ENCODE measurements at places on chromosomes 11 and 22.
A peak's percentile ranks its signal among the peaks of the same experiment; 100 is the strongest.

- no peak for DNase-seq
These were observed 35.7 kb upstream of the NNMT start for GRCh38 chr11:114260483-114260882.

DNA sequence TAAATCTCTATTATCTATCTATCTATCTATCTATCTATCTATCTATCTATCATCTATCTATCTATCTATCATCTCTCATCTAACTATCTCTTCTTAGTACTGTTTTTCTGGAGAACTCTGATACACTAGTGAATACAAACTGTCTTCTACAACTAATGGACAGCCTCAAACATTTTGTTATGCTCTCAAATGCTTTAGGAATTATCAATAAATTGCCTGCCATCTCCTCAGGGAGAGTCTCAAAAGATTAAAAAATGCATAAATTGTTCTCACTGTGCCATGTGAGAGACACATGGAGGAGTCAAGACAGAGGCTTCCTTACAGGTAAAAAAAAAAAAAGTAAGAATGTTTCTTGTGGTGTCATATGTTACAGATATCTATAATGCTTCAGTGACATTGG lies at the start of gene OR8K3:
OR8K3 (plus strand) TSS at position 301 of the 400 bp plus-strand sequence. CDS start 3,163 bp downstream, outside the sequence.
- DNase-seq = no peak

DNA sequence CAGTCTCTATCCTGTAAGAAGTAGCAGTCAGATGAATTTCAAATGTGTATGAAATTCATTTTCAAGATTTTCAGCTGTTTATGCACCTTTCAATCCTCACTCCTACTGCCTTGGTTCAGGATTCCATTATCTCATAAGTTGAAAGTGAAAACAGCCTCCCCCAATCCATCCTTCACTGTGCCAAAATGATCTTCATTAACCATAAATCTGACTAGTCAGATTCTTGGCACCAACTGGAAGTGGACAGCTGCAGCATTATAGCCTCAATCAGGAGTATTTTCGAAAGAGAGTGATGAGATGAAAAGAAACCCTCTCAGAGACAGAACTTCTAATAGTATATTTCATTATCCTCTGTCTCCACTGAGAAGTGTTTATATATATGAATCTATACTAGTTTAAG lies 365.3 kb upstream of the PDGFD start:
- DNase-seq = no peak

- no peak for DNase-seq
These were observed 328.3 kb downstream of the FAT3 start for GRCh38 chr11:92552942-92553341.

DNA sequence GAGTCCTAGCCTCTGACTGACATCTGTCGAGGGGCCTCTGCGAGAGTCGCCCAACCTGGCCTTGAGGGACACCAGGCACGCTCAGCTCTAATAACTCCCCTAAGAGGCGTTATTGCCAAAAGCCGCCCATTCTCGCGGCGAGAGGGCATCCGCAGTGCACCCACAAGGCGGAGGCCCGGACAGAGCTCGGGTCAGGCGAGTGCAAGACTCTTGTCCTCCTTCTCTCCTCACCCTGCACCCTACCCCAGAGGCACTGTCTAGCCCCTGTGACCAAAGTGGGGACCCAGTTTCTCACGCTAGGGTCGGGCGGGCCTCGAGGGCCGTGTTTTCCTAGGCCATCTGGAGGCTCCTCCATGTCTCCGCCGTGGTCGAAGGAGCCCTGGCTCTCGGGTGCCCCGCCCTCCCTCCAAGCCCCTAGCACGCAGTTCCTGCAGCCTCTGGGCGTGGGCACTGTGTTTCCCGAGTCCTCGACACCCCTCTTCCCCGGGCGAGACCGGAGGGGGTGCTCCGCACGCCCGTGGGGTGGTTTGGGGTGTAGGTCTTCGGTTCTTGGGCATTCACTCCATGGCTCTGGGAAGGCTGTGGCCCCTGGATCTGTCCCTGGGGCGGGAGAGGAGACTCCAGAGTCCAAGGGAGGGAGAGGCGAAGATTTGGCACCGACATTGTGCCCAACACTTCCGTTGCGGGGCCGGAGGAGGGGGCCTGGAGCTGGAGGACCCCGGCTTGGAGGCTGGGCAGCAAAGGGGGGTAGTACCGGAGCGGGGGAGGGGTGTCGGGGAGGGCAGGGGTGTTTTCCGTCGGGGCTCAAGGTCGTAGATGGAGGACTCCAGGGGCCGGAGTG lies 1.0 kb downstream of the CHRM4 start:
- no peak for DNase-seq

DNA sequence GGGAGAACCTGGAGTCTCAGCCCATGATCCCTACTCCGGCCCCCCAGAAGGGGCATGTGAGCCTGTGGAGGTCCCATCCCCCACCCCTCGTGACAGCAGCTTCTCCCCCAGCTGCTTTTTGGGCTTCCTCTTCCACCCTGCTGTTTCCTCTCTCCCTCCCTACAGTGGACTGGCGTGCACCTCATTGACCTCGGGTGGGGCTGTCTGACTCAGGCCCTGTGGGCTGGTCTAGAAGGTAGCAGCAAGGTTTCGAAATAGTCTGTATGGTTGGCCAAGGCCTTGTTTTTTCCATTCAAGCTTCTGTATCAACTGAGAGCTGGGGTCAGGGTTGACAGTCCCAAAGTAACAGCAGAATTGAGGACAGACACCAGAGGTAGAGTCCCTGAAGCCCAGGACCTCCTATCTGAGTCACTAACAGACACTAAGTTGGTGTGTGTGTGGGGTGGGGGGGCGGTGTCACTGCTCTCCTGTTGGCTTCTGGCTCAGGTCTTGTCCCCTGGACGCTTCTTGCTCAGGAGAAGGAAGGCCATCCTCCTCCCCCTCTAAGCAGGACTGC lies 7.7 kb downstream of the SLC37A2 start:
- no peak for DNase-seq

- DNase-seq = peak; percentile 56
These were observed at the start of gene GRAMD1B for GRCh38 chr11:123429913-123430720. GRAMD1B (plus strand) TSS chr11:123430269; CDS start chr11:123430793, 524 bp downstream.

GRCh38 chr11:101096036-101096704 lies 33.4 kb downstream of the PGR start:
- DNase-seq = peak; percentile 4

GRCh38 chr11:6601041-6601461 lies 2.4 kb downstream of the RRP8 start:
- DNase-seq = no peak

GRCh38 chr11:17985517-17985916 lies 27.3 kb downstream of the SERGEF start:
- DNase-seq = peak; percentile 48
